ENCODE measurements at places on chromosomes 6 and 20.

- no peak for DNase-seq
These were observed 75.2 kb downstream of the RAMACL start for GRCh38 chr6:166511316-166511715.

DNA sequence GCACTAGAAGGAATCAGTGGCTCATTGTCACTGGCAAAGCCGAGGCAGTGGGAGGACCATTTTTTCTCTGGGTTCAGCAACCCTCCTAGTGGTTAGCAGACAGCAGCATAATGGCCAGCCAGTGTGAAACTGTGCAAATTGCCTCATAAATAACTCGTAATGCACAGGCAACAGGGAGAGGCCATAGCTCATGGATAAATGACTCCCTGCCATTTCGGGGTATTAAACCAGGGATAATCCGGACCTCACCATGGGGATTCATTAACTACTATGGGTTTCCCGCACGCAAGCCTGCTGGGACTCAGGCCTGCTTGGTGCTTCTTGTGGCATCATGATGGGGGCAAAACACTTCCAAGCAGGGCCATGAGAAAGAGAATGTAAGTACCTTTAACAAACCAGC, 158.2 kb upstream of the CHD6 start:
- DNase-seq = no peak

- no peak for DNase-seq
These were observed 610 bp downstream of the CASP8AP2 start for GRCh38 chr6:89830170-89830809.

GRCh38 chr6:93021235-93021915, 398.0 kb downstream of the EPHA7 start:
- no peak for DNase-seq

DNA sequence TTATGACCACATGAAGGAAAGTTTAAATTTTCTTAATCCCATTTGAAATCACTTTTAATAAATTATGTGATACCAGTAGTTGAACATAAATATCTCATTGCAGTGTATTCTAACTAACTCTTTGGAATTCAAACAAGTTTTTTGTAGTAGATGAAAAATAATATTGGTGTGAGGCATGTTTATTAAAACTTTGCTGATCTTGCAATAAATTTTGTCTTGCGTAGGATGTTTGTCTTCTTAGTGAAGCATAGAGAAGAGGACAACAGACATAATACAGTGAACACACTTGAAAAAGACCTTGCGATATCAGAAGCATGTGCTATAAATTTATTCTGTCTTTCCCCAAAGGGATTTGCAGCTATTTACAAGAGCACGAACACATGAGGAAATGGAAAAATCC, 140.7 kb downstream of the HTR1B start:
- no peak for DNase-seq

GRCh38 chr20:24089576-24089975, 101.0 kb upstream of the GGTLC1 start:
- DNase-seq = no peak

DNA sequence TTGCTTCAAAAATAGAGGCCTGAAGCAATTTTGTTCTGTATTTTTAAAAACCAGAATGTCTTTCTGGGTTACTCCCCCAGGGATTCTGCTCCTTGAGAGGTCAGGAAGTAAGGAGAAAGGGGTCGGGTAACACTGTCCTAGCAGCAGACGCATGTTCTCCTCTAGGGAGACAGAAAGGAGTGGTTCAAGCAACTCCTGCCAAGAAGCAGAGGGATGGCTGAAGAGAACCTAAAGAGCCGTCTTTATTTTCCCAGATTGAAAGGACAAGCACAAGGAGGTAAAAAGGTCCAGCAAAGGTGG, 58.0 kb upstream of the SLC4A11 start:
- no peak for DNase-seq

DNA sequence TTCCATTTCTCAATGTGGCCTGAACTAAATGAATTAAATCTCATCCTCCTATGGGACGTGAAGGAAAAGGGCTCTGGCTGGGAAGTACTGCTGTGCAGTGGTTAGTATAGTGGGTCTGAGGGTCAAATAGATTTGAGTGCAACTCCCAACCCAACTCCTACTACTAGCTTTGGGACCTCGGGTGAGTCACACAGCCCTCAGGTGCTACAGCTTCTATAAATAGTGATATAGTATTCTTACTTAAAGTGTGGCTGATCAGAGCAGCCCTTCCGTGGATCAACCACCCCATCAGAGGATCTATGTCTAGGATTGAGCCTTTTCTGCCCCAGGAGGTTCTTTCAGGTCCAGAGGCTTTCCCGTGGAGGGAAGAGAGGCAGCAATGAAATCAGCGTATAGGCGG, 904 bp upstream of the UST start:
- no peak for DNase-seq

GRCh38 chr6:68559716-68560115, 75.4 kb upstream of the ADGRB3 start:
- no peak for DNase-seq

- no peak for DNase-seq
These were observed 56.8 kb downstream of the EYA2 start for GRCh38 chr20:46951405-46951804.

DNA sequence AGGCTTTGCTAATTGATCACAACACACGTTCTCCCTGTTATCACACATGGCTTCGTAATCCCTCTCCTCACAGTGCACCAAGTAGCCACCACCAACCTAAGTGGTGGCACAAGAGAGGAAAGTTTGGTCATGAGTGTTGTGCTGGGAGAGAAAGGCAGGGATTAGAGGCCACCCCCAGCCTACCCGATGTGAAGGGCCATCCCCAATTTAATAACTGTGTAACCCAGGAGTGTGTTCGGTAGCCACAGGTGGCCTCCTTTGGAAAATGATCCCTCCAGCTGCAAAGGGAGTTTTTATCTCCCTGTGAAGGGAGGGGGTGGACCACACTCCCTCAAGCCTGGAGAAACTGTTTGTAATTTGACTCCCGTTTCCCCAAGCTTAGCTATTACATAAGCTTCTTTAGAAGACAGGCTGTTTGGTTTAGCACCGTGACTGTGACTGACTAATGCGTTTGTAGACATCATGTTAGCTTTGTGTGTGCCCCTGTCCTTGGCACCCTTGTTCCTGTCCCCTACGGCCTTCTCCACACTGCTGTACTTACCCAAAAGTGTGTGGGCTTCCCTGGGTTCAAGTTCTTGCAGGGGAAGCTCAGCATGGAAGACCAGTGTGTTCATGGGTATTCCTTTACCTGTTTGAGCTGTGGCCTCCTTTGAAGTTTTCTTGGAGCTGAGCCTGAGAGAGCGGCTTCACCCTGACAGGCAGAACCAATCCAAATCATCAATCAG, 20.6 kb downstream of the PPP1R16B start:
- no peak for DNase-seq

DNA sequence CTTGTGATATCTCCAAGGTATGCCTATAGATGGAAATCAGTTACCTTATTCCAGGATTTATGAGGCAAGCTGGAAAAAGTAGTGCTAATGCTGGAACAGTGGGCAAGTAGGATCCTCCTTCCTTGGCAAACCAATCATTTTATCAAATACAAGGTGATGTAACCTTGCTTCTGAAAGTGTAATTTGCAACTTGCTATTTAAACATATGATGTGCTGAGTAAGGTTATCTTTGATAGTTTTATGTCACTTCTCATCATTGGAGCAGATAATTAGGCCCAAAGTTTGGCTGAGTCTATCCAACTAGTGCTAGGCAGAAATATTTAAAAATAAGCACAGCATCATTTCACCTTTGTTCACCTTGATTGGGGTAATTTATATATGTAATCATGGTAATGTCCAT, 3.4 kb upstream of the SHPRH start:
- no peak for DNase-seq

DNA sequence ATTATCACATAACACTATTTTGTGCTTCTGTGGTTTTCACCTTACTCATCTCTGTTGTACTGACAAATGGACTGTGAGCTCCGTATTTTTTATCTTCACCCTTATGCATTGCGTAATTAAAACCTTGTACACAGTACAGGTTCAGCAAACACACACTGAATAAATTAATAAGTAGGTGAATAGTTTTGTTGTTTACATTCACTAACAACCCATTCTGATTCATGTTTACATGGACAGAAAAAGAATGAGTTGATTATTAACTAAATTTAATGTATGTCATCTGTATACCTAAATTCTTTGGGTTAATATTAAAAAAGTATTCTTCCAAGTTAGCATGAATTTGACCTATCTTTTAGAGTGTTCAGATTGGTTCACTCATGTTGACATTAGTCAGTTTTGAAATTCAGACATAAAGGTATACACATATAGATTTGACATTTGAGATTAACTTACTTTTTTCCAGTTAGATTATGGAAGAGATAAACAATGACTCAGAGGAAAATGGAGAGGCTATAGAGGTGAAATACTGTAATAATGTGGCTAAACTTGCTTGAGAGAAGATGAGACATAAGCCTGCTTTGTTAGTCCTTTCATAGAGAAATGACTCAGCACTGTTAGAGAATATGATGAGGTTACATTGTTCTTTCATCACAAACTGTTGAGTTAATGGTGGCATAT, 541.7 kb upstream of the FLRT3 start:
- no peak for DNase-seq

DNA sequence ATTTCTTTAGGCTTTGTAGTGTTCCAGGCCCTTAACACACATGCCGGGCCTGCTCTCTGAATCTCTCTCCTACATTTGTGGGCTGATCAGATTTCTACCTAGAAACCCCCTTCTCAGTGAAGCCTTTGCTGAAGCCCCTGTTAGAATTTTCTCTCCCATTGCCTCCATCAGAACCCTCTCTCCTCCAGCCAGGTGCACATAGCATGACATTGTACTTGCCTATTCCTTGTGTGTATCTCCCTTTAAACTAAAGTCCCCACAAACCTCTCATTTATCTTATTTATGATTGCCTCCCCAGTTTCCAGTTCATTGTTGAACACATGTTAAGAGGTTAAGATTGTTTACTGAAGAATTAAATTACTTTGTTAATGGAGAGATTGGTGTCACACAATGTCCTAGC, 325.5 kb upstream of the CITED2 start:
- no peak for DNase-seq

DNA sequence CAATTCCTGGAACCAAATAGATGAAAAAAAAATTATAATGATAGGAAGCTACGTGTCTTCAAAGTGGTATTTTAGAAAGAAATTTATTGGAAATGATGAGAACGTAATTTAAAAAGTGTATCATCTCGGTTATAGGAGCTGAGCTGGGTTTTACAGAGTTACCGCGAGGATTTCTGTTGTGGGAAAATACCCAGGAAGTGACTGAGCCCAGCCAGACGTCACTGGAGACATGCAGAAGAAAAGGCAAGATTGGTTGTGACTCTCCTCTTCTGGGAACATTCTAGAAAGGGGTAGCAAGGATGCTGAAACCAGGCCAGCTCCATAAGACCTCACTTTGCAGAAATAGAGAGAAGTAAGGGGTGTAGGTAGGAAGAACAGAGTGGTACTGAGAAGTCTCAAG, 95.9 kb upstream of the ADGRF1 start:
- no peak for DNase-seq

GRCh38 chr6:107673076-107673494, 151.0 kb downstream of the SCML4 start:
- peak; percentile 71 for DNase-seq

GRCh38 chr6:63558278-63558677, 14.0 kb upstream of the LOC128125822 start:
- no peak for DNase-seq

- DNase-seq = peak; percentile 48
These were observed 237.5 kb downstream of the ATXN1 start for GRCh38 chr6:16523606-16524379.

Measured in left ventricle myocardium superior (tissue), 1 donor.